ENCODE measurements at places on chromosomes 13 and 19.
A peak's percentile ranks its signal among the peaks of the same experiment; 100 is the strongest.

DNA sequence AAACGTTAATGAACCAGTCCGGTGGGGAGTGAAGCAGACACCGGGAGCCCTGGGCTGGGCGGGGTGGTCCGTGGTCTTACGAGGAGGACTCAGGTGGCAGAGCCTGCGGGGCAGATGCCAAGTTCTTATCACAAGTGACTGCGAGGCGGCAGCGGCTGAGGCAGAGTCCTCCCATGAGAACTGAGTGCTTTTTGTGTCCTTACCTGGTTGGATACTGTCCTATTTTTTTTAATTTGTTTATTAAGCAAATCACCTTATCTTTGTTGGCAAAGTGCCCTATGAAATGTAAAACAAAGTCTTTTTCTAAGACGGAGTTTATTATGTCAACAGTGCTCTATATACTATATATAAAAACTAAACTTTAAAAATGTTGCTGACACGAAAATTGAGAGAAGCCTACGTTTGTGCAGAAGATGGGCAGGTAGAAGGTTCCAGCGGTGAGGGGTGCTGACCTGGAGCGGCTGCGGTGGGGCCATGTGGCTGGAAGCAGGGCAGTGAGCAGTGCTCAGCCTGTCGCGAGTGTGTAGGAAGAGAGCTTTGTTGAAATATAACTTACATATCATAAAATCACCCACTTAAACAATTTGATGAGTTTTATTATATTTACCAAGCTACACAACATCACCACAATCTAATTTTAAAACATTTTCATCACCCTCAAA is 82.2 kb downstream of the ATP11A start:
- DNase-seq = no peak

DNA sequence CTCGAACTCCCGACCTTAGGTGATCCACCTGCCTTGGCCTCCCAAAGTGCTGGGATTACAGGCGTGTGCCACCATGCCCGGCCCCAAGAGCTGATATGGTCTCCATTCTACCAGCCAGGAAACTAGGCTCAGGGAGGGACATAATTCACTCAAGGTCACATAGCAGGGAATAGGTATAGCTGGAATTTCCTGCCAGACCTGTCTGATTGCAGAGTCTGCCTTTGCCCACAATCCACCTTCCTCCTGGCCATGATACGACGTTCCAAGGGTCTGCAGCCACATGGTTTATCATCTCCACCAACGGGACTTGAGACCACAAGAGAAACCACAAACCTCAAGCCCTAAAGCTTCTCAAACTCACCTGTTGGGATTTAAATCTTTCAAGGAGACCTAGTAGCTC is 32.0 kb downstream of the ZNRF4 start:
- no peak for DNase-seq

- DNase-seq = peak; percentile 54
Measured at GRCh38 chr13:46831588-46832194, 34.7 kb upstream of the ESD start.

DNA sequence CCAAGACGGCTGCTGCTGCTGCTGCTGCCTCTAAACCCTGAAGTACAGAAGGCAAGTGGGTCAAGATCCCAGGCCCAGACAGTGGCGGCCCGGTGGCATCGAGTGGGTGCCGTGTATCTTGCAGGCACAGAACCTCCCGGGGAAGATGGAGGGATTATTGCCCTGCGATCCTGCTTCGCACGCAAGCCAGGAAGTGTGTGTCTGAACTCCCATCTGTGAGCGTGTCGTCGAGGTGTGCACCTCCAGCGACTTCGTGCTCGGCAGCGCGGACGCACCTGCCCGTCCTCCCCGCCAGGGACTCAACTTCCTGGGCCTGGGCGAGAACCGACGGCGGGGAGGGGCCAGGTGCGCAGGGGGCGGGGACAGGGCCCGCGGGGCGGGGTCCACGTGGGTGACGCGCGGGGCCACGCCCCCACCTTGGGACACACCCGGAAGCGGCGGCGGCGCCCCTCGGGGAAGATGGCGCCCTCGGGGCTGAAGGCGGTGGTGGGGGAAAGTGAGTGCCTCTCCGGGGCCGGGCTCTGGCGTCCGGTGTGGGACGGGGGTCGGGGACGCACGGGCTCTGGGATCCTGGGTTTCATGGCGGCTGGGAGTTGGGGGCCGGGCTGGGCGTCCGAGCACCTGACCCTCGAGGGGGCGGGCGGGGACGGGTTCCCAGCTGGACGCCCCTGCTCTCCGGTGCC is at the start of gene STXBP2:
Gene STXBP2, plus strand, starts transcription at position 420 of the 683 bp plus-strand sequence. Its CDS starts 40 bp downstream, at position 460.
- no peak for DNase-seq

DNA sequence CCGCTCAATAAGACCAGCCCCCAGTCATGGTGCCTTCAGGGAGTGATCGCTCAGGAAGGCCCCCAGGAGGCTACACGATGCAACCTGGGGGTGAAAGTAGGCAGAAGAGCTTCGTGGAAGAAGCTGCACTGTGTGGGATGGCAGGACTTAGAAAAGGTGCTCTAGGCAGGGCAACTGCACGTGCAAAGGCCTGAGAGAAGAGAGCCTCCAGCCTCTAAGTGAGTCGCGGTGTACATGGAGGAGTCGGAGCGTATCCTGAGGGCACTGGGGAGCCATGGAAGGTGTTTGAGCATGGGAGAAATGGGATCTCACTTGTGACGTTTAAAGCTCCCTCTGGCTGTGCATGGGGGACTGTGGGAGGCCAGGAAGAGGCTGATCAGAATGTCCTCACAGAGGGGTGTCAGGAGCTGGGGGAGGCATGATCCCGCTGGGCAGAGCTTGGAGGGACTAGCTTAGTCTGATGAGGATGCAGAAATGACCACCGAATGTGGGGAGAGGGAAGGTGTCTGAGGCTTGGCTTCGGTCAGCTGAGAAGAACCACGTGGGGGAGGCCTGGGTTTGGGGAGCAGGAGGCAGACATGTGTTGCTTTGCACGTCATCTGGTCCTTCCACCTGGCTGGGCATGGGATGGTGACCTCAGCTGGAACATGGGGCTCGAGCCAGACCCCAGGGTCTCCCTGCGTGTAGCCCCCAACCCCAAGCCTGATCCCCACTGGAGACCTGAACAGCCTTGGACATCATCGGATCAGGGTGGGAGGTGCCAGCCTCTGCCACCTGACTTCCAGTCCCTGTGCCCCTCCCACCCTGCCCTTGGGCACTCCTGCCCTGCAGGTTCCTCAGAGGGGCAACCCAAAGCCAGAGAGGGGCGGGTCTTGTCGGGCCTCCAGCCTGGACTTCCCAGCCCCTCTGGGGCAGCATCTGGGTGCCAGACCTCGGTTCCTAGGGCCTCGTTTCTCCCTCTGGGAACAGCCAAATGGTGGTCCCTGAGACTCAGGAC is 1.1 kb downstream of the APC2 start:
- no peak for DNase-seq

DNA sequence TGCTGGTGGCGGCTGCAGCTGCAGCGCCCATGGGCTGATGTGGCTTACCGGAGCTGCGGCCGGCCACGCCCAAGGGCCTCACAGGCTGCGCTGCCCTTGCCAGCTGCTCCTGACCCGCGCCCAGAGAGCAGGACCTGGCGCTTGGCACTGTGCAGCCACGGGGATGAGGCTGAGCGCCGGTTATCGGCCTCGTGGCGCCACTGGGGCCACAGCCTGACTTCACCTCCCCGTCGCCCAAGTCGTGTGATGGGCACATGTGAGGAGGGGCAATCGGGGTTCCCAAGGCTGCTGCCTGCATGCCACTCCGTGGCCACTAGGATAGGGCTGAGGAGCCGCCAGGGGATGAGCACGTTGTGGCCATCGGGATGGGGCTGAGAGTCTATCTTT is 77.2 kb upstream of the PABPC3 start:
- no peak for DNase-seq

DNA sequence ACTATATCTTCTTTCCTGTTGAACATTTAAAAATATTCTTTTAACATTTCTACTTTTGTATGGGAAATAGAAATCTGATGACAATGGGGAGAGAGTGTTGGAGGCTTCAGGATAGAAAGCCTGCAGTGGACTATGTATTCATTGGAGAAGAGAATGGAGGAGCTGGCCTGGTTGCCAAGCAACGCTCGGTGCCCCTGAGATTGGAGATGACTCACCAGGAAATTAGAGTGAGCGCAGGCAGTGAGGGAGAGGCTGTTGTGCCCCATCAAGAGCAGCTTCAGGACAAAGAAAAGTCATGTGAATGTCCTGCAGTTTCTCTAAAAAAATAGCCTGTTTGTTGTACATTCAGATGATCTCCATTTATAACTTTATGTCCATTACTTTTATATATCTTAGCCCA is 48.7 kb upstream of the ZNF835 start:
- no peak for DNase-seq

DNA sequence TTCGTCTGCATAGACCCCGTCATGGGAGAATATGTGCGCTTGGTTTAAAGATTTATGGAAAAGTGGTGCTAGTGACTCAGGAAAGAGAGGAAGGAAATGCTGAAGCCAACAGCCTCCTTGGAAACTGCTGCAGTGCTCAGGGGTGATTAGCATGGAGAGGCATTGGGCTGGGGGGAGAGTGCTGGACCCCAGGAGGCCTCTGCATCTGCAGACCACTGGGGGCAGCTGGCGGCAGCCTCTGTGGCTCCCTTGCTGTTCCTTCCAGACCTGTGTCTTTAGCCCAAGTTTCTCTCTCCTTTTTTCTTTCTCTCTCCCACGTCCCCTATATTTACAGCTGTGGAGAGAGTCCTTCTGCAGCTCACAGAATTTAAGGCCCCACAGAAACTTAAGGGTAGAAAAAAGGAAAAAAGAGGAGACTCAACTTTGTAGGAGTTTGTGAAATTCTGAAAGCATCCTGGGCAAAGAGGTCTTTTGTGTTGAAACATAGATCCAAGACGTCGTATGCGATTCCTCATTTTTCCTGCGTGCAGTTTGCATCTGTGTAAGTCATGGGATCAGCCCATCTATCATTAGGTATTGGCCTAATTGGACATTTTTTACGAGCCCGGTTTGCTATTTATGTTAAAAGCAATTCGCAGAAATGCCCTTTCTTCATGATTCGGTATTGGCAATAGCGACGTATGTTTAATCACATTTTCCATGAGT is 116.2 kb upstream of the ZNF536 start:
- peak; percentile 42 for DNase-seq

DNA sequence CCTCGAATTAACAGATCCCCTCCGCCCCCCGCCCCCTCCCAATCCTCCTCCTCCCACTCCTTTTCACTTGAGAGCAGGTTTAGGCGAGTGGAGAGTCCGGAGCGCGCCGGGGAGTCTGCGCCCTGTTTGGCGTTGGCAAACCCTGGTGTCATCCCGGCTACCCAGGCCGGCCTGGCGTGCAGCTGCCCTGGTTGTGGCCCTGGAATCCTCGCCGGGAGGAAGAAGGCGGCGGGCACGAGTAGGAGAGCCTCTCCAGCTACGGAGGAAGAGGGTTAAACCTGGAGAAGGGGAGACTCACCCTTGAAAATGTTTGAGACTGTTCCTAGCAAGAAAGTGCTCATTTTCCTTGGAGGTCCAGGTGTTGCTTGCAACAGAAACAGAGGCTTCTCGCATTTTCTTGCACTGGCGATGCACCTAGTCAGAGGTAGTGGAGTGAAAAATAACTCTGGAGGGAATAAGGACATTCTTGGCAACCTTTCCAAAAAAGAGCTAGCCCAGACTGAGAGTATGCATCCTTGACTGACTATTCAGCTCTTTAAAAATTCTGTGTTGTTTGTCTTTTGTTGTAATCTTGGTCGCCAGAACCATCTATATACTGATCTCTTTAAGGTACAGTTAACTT is 1.3 kb upstream of the SOX21 start:
- DNase-seq = no peak

DNA sequence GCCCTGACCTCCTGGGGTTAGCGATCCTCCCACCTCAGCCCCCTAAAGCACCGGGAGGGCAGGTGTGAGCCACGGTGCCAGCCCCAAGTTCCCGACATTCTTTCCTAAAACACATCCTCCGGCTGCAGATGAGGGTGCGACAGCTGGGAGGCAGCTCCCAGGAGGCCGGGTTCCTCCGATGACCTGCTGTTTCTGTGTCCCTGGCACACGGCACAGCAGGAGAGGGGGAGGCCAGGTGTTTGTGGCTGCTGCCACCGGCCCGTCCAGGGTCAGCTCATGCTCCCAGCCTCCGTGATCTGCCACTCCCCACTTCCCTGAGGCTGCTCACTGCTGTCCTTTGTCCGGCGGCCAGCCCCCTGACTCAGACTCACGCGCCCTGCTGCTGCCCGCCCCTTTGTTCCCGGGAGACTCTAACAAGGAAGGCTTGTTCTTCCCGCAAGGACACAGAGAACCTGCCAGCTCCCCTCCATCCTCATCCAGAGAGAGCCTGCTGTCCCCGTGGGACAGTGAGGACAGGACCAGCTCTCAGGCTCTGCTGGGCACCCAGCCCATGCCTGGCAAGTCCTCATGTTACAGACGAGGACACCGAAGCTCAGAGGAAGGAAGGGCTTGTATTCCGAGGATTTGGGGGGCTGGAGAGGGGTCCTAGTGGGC is 10.6 kb upstream of the MADCAM1 start:
- DNase-seq = no peak

GRCh38 chr19:11693505-11694499 is 44.9 kb downstream of the ZNF823 start:
- peak; percentile 89 for DNase-seq

- DNase-seq = no peak
Measured at GRCh38 chr13:101053301-101054093, 362.8 kb downstream of the NALCN start.

DNA sequence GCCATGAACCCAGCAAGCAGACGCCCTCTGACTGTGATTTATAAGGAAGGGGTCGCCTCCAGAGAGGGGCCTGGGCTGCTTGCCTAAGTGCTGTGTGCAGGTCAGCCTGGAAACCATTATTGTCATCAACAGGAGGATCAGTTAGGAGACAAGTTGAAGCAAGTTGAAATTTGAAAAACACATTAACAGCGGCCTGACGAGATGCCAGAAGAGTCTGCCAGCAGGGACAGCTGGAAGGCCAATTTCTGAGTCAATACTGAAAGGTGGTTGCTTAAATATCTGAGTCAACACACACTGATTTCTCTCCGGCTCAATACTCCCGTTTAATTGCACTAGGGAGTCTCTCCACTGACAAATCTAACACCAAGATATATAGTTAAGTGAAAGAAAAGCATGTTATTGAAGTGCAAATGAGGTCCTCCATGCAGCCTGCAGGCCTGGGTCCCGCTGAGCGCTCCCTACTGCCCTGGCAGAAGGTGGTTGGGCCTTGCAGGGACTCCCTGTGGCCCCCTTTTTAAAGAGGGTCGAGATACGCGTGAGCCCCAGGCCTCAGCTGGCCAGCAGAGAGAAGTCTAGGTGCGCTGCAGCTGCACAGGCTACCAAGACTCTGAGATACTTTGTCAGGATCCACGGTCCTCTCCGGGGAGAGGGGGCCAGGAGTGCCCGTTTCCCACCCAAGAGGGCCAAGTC is 91.1 kb downstream of the RNASEH2B start:
- peak; percentile 52 for DNase-seq

DNA sequence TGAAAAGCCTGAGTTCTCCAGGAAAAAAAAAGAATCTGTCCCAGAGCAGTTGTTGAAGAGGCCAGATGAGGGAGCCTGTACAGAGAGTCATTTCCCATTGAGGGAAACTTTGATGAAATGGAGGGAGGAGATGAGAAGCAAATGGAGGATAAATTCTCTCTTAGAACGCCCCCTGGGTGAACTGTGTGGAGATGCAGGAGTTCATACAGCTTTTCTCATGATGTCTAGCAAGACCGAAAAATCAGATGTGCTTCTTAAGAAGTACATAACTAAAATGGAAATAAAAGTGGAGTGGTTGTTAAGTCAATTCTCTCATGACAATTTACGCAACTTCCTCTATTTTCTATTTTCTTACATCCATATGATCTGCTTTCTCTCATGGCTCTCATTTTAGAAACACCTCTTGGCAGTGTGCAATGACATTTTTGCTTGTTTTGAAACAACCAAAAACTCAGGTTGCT is 1263.1 kb downstream of the PCDH9 start:
- DNase-seq = peak; percentile 44
